ENCODE measurements at places on chromosomes 1 and 21. TPM values are rescaled to one million over a fixed set of nuclear protein-coding genes. Genes with fewer than 3 reads are reported as not detected.

GRCh38 chr1:192552760-192553191, 22.8 kb upstream of the RGS1 start:
- no peak for DNase-seq

DNA sequence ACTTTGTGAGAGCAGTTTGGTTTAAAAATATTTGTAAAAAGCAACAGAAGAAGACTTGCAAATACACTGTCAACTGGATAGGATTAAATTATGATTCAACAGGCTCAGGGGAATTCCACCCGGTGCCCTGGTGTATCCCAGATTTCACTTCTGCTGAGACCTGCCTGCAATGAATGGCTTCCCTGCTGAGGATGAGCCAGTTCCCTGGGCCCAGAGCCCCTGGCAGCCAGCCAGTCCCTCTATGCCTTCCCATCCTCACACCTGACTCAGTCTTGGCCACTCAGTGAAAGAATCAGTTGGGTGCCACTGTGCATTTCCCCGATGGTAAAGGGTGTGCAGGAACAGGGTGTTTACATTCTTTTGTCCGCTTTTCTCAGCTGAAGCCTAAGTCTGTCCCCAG, 64.4 kb downstream of the KCTD3 start:
- no peak for DNase-seq

GABPB2 gene
- total RNA-seq, result 31.7 TPM

RGS7 gene
- total RNA-seq, result 2.0 TPM

All from sciatic nerve (tissue), 2 donors.